ENCODE measurements at places on chromosomes 2 and 18. TPM values are rescaled to one million over a fixed set of nuclear protein-coding genes. Genes with fewer than 3 reads are reported as not detected.

SULT1C2 gene
- 3.9 TPM for total RNA-seq

LRRC30 gene
- total RNA-seq, result 0.49 TPM

GREB1 gene
- total RNA-seq, result 18.5 TPM

CDK5R2 gene
- 16.2 TPM for total RNA-seq

SCN7A gene
- total RNA-seq, result 19.0 TPM

IWS1 gene
- total RNA-seq, result 47.4 TPM

PLEK gene
- total RNA-seq, result 7.2 TPM

SLC23A3 gene
- 1.3 TPM for total RNA-seq

DNER gene
- 83.2 TPM for total RNA-seq

All from camera-type eye (tissue), 1 donor.